ENCODE measurements at places on chromosomes 16 and 17.

- peak; percentile 71 for DNase-seq
These were observed 7.3 kb upstream of the RHOT2 start for GRCh38 chr16:660459-661183.

DNA sequence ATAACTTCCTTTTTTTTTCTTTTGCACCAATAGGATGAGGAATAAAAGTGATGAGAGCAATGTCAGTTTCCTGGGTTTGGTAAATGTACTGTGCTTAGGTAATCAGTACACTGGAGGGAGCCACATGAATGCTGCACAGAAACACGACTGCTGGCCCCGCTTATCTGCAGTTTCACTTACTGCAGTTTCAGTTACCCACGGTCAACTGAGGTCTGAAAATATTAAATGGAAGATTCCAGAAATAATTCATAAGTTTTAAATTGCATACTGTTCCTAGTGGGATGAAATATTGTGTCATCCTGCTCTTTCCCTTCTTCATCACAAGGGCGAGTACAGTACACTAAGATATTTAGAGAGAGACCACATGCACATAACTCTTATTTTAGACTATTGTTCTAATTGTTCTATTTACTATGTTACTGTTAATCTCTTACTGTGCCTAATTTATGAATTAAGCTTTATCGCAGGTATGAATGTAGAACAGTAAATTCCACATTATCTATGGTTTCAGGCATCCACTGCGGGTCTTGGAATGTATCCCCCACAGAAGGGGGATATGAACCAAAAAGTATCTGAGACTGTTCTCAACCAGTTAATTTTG, 6.4 kb upstream of the LGALS3BP start:
- DNase-seq = peak; percentile 18

DNA sequence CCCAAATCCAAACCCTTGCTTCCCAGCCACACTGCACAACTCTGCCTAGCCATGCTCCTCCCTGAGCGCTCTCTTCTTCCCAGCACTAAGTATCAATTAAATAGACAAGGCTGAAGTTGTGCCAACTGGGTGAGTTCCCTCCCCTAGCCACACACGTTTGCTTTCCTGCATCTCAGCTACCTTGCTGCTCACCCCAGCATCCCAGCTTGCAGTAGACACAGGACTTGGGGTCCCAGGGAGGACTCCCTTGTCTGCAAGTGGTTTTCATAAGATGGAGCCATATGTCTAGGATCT, 4.9 kb downstream of the CCDC182 start:
- DNase-seq = no peak

- no peak for DNase-seq
These were observed 1.6 kb downstream of the MPO start for GRCh38 chr17:58279016-58279711.

GRCh38 chr16:57699899-57700298, 5.3 kb downstream of the DRC7 start:
- no peak for DNase-seq

DNA sequence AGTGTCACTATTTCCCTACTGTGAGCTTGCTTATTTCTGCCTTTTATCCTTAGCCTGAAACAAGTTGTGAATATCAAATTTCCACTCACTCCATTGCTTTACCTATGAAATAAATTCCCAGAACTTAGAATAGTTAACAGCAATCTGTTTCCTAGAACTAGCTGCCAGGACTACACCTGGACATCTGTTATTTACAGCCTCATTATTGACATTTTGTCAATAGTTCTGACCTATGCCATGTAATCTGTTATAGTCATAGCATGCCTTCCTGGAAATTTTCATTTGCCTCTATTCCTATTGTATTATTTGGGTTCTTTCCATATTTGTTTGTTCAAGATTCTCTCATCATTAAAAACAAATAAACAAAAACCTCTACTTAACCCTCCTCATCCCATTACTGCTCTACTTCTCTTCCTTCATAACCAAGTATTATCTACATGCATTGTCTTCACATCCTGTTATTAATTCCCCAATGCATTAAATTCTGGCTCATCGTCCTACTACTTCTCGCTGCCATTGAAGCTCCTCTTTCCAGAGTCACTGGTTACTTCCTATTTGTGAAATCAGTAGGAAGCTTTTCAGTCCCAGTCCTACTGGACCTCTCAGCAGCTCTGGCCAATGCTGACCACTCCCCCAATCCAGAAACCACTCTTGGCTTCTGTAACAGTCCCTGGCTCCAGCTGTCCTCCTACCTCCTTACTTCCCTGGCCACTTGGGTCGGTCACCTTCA, 55.3 kb downstream of the PIGL start:
- no peak for DNase-seq

GRCh38 chr16:80935691-80936090, 71.0 kb downstream of the CMC2 start:
- DNase-seq = no peak

DNA sequence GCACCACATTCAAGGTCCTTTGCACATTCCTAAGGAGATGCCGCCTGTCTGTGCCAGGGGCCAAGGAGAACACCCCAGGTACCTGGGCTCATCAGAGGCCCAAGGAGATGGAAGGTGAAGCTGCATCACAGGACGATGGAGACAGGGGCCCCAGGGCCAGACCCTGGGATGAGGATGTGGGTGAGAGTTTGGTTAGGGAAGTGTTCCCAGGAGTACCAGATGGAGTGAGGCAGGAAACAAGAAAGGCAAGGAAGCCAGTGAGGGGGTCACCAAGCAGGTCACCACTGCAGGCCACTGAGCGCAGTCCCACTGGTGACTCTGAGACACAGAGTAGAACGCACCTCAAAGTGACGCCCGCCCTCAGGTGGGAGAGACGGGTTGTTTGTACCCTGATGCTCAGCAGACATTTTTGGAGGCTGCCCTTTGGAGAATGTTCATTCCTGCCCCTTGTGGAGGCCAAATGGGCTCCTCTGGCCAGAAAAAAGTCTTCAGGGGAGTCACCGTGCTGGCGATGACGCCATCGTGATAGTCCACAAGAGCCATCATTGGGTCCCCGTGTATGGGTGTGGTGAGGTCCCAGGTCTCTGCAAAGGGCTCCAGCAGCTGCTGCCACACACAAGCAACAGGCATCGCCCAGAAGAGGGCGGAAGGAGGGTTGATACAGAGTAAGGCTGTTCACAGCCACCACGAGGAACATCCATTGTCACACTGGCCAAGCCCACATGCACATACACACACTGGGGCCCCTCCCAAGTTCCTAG, 57.5 kb downstream of the BEAN1 start:
- DNase-seq = no peak

- DNase-seq = no peak
These were observed 833 bp downstream of the WSCD1 start for GRCh38 chr17:6070913-6071511.

GRCh38 chr17:65820306-65820705, 258.9 kb upstream of the AXIN2 start:
- DNase-seq = no peak

DNA sequence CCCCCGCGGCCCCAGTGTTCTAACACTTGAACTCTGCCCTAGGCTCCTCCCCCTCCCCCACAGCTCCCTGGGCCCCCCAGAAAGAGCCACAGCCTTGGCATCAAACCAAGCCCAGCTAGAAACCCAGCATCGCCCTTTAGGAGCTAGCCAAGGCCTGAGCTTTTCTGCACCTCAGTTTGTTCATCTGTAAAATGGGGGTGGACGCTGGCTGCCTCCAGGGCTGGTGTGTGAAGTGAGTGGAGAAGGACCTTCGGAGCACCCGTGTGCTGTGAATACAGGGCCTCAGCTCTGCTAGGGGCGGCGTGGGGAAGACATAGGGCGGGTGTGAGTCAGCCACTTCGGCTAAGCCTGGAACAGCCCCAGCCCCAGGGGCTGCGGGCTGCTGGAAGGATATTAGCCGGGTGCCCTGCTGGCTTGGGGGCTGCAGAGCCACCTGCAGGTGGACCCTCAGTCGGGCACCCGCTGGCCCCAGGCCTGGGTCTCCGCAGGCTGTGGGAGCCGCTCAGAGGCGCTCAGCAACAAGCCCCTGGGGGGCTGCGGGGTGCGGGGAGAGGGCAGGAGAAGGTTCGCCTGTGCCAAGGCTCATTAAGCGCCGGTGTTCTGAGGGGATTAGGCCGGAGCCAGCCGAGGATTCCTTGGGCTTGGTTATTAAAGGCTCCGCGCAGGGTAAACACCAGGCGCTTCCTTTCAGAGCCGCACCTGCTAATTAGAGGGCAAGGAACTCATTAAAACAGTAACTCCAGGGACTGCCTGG, 217.0 kb upstream of the CIBAR2 start:
- no peak for DNase-seq

DNA sequence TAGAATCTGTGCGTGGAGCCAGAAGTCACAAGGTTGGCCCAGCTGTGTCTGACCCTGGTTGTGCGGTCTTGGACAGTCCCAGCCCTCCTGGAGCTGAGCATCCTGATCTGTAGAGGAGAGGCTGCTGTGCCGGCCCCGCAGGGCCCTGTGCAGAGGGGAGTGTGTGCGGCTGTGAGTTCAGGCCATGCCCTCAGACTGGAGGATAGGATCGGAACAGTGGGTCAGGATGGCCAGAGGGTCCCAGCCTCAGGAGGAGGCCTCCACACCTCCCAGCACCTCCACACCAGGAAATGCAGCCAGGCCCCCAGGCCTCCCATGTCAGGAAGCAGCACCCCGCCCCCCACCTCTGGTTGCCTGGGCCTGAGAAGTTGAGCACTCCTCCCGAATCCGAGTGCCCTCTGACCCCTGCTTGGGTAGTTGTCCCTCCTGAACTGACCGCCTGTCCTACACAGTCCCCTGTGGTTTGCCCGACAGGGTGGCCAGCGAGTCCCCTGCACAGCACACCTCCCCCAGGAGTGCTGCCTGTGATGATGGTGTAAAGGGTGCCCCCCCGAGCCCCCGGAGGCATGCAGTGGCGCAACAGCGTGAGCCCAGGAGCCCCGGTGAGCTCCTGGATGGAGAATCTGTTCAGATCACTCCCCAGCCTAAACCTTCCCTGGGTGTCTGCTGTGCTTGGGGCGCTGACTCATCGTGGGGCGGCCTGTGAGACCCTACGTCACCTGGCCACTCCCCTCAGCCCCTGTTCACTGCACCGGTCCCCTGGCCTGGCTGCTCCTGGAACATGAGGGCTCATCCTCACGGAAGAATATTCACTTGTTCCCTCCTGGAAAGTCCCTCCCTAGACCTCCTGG, 285.2 kb downstream of the SEC14L1 start:
- no peak for DNase-seq

- DNase-seq = no peak
These were observed 116.3 kb downstream of the TANC2 start for GRCh38 chr17:63082273-63082861.

DNA sequence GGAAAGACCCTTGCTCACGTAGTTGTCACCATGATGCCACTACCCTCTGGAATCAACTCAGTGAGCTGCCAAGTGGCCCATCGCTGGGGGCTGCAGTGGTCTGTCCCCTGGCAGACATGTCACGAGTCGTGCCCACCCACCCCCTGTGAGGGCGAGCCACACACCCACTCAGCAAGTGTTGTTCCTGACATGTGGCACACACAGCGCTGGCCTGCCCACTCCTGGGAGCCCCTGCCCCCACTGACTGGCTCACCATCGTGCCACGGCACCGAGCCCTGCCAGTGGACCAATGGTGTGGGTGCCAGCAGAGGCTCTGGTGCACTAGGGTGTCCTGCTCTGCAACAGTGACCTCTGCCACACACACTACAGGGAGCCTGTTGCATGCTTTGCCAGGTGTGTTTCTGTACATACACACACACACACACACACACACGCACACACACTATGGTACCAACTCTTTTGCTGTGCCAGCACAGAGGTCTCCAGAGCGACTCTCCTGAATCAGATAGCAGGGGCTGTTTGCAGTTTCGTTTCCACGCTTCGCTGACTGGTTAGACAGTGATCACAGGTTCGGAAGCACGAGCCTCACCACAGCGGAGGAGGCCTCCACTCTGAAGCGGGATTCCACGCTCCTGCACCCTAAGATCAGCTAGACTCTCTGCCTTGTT, 7.7 kb downstream of the RTN4RL1 start:
- no peak for DNase-seq

DNA sequence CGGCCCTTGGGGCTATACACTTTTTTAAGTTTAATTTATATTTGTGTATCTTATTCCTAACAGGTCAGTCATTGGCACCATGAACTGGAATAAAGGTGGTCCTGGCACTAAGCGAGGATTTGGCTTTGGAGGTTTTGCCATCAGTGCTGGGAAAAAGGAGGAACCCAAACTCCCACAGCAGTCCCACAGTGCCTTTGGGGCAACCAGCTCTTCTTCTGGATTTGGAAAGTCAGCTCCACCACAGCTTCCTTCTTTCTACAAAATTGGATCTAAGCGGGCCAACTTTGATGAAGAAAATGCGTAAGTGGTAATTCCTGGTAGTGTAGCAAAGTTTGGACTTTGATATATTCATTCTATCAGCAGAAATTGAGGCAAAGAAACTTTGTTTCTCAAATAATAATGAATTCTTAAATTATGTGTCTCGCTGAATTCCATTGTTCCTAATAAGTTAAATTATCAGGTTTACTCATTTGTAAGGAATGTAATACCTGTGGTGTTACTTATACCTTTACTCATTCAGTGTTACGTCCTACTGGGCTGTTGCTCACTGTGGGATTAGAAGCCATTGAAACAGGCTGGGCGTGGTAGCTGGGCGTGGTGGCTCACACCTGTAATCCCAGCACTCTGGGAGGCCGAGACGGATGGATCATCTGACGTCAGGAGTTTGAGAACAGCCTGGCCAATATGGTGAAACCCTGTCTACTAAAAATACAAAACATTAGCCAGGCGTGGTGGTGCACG, 13.2 kb downstream of the DDX42 start:
- no peak for DNase-seq
